Type B pancreatic cell (in vitro differentiated cells): ENCODE measurements at places on chromosomes 5 and 9. TPM values are rescaled to one million over a fixed set of nuclear protein-coding genes. Genes with fewer than 3 reads are reported as not detected.

The CBY3 gene
- total RNA-seq: not detected in 2 replicates

The MYMK gene
- not detected in 2 replicates for total RNA-seq

The NDST1 gene
- 96.5 and 101 TPM in 2 replicates for total RNA-seq

The NIPAL4 gene
- total RNA-seq: 0.46 and 0.59 TPM in 2 replicates

The CTNNAL1 gene
- 29.7 and 36.0 TPM in 2 replicates for total RNA-seq

The AJM1 gene
- total RNA-seq: 3.2 and 3.6 TPM in 2 replicates
